EH (cell line): ENCODE measurements at places on chromosomes 7 and 10.

GRCh38 chr7:142871260-142872105 is 14.1 kb downstream of the TRPV6 start:
- DNase-seq: no peak

GRCh38 chr10:1133495-1134045 is 77.4 kb downstream of the WDR37 start:
- DNase-seq: no peak

GRCh38 chr7:28409716-28410627 is 2.3 kb upstream of the CREB5 start:
- DNase-seq: peak; percentile 55

GRCh38 chr7:28065308-28065707 is 115.3 kb downstream of the JAZF1 start:
- peak; percentile 69 for DNase-seq

GRCh38 chr10:124829447-124830115 is 28.0 kb downstream of the ABRAXAS2 start:
- DNase-seq: no peak

GRCh38 chr7:118085000-118085399 is 99.0 kb upstream of the LSM8 start:
- DNase-seq: no peak

DNA sequence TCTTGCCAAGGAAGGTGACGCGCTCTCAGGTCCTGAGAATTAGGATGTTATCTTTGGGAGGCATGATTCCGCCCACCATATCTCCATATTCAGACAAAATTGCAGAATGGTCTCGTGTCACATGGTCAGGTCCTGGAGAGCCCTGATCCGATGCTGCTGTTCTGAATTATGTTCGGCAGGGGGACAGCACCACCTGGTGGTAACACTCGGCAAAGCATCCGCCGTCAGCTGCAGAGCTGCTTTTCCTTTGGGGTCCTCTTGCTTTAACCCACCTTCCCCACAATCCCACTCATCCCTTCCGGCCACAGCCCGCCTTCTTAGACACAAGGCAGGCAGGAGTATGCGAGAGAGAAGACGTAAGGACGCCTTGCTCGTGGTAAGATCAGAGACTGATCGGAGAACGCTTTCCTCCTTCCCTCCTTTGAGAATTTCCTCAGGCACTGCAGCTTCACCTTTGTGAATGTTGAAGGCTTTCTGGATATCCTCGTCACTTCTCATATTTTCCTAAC is 327.8 kb upstream of the C7orf33 start:
- DNase-seq: peak; percentile 23

- no peak for DNase-seq
These were observed 19.2 kb upstream of the TTYH3 start for GRCh38 chr7:2612445-2613097.

DNA sequence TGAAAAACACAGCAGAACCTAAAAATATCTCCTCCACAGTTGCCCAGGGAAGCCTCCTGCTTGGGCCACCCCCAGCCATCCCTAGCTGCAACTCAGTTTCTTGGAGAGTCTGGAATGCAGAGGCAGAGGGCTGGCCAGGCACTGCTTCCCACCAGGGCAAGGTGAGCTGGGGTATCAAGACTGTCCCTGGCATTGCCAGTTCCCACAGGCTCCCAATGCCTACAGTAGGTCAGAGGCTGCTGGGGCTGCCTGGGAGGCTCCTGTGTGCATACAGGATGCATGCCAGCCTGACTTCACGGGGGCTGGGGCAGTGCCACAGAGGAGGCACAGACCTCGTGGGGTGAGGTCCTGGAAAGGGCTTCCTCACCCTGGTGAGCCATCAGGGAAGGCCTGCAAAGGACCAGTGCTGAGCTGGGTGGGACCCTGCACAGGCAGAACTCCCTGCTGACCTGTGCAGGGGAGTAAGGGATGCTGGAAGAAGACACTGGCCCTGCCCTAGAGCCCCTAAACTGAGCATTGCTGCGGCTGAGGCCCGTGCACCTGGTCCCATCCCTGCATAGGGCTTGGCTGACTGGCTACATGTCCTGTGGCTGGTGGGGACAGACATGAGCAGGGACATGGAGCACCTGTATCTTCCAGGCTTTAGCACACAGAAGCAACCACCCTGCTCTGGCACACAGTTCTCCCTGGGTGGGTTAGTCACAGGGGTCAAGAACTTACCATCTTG is 121.9 kb upstream of the RET start:
- DNase-seq: no peak

- no peak for DNase-seq
These were observed 48.2 kb upstream of the WDR11 start for GRCh38 chr10:120802935-120803334.

DNA sequence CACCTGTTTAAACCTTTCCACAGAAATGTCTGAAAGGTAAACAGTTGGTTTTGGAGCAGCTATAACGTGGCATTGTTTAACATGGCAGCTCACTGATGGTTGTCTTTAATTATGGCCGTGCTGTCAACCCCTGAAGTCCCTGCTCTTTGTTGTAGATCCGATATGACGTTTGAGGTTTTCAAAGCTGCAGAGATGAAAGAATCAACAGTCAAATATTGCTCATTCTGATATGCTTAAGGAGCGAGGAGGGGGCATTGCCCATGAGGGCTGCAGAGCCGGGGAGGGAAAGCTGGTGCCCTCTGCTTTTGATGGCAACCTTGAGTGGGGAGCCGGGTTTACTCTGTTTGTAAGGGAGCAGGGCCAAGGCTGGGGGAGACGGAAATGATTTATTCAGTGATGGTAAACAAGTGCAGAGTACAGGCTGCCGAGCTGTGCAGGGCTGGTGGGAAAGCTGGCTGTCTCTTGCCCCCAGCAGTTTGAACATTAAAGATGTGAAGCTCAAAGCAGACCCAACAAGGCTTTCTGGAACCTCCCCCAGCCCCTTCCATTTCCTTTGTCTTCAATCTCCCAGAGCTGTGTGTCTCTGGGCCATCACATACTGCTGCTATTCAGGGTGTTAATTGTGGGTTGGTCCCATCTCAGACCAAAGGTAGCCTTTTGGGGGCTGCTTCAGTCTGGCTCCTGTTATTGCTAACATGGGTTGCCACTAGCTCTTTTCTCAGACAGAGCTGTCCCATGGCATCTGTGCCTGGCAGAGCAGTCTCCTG is 345.5 kb downstream of the LRMDA start:
- DNase-seq: no peak

- DNase-seq: no peak
These were observed 6.9 kb downstream of the NYAP1 start for GRCh38 chr7:100490483-100491191.

DNA sequence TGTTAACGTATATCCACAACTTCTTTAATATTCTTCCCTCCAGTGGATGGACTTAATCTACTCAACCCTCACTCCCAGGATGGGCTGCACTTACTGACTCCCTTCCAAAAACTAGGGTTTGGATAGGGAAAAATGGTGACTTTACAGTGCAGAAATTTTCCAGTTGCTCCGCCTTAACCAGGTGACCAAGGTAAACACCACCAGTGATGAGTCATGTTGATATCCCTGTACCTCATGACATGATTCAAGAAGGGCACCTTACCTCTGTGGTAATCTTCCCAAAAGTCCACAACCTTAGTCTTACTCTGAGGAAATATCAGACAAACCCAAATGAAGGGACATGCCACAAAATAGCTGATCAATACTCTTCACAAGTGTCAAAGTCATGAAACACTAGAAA is 3.5 kb upstream of the GSTK1 start:
- DNase-seq: no peak

- DNase-seq: peak; percentile 42
These were observed 227.8 kb upstream of the PITRM1 start for GRCh38 chr10:3400348-3400747.

- peak; percentile 67 for DNase-seq
These were observed 73.3 kb upstream of the PRKG1 start for GRCh38 chr10:51000976-51001375.
